SK-N-SH (cell line): ENCODE measurements at places on chromosomes 11 and 22. TPM values are rescaled to one million over a fixed set of nuclear protein-coding genes. Genes with fewer than 3 reads are reported as not detected.
A peak's percentile ranks its signal among the peaks of the same experiment; 100 is the strongest.

DNA sequence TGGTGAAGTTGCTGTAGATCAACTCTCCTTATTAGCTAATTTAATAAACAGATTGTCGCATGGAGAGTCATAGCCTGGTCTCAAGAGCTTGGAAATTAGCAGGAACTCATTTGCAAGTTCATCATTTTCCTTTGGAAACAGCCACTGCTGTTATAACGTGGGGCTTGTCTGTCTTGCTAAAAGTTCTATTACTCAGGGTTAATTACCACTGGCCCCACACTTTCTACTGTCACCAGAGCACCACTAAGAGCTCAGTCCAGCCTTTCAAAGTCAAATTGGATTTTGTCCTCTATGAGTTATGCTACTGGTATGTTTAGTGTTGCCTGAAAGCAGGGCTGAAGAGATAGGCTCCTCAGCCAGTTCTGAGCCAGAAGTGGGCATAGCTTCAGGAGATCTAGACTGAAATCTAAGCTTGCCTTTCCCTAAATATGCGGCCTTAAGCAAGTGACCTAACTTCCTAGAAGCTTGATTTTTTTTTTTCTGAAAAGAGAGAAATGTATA, 292.2 kb downstream of the INSC start:
- no peak for DNase-seq

GRCh38 chr22:20395907-20396287, 1.9 kb downstream of the ZNF74 start:
- no peak for DNase-seq

DNA sequence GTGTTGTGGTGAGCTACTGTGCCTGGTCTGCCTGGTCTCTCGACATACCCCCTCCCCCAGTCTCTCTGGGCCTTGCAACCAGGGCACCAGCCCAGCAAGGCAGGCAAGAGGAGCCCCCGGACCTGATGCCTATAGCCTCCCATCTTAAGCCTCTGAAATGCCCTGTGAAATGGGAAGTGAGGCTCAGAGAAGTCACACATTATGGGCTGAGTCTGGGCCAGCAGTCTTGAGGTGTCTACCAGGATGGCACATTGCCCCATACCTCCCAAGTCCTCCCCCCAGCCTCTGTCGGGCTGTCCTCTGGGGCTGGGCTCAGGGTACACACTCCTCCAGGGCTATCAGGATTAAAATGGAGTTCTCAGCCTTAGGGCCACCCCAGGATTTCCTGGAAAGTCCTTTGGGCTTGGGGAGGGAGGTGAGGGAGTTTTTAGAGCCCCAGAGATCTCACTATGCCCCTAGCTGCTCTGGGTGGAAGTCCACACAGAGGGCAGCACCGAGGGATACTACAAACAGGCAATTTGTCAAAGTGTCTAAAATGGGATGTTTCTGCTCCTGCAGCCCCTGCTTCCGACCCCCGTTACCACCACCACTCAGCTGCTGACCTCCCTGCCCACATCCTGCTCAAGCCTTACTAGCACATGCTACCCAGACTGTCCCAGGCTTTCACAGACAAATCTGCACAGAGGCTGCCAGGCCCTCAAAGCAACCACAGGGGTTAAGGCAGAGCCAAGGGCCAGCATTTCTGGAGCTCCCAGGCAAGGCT, 3.1 kb upstream of the SH3BP1 start:
- DNase-seq = no peak

GRCh38 chr11:120801801-120802689, 221.9 kb upstream of the TBCEL start:
- peak; percentile 83 for DNase-seq

DNA sequence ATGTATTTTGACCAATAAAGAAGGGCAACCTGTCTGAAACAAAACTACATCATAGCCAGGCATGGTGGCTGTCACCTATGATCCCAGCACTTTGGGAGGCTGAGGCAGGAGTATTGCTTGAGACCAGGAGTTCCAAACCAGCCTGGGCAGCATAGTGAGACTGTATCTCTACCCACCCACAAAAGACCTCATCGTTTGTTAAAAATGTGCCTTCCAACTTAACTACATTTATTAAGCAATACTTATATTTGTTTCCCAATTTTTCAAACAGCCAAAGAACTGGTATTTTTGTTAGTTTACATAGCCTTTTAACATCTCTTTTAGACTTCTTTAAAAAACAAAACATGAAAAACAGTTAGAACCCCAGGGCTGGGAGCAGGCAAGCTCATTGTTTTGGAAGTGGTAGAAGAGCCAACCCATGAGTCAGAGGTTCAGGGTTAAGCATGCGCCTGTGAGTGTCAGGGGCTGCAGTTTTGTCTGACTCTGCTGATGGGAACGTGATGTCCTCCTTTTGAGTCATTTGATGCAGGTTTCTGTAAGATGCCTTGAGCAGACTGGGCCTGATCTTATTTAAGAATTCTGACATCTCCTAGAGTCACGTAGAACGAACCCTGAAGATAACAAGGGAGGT, 53.9 kb upstream of the CRTAM start:
- DNase-seq = no peak

GRCh38 chr22:25754527-25755202, 12.7 kb downstream of the MYO18B start:
- DNase-seq = no peak

GRCh38 chr11:119179983-119180382, 5.3 kb upstream of the NHERF4 start:
- DNase-seq = no peak

- no peak for DNase-seq
These were observed 130.0 kb upstream of the NTM start for GRCh38 chr11:131240421-131240820.

GRCh38 chr22:33002035-33002434, 56.1 kb downstream of the SYN3 start:
- DNase-seq = no peak

The TMEM138 gene
- polyA plus RNA-seq = 82.2 and 129 TPM in 2 replicates

The KRTAP5-1 gene
- not detected in 2 replicates for polyA plus RNA-seq

The PLAAT5 gene
- not detected in 2 replicates for polyA plus RNA-seq

The TNNT3 gene
- polyA plus RNA-seq = not detected in 2 replicates

The ARRB1 gene
- 6.7 and 7.0 TPM in 2 replicates for polyA plus RNA-seq

The MYH9 gene
- 202 and 303 TPM in 2 replicates for polyA plus RNA-seq
